ENCODE measurements at places on chromosomes 13 and 19. TPM values are rescaled to one million over a fixed set of nuclear protein-coding genes. Genes with fewer than 3 reads are reported as not detected.
A peak's percentile ranks its signal among the peaks of the same experiment; 100 is the strongest.

ZNF91 gene
- 38.7 TPM for total RNA-seq

GRCh38 chr13:26562512-26562890, 5.0 kb downstream of the WASF3 start:
- DNase-seq: no peak

DNA sequence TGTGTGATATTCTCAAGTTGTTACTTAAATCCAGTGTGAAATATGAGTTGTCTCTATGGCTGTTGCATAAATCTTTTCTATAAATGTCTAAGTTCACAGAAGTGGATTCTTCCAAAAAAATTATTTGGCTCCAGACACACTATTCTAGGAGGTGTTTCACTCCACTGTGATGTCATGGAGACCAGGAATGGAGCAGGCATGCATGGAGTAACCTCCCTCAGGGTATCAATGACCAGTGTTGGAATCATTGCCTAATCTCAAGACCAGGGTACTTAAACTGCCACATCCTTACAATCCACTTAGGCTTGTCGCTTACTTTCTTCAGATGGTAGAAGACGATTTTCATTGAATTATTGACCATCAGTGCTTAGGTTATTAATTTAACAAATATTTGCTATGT, 55.4 kb downstream of the LRRC63 start:
- no peak for DNase-seq

GRCh38 chr19:4140237-4140711, 13.2 kb upstream of the CREB3L3 start:
- peak; percentile 61 for DNase-seq

- no peak for DNase-seq
Observed at GRCh38 chr19:3899531-3900294, 19.2 kb downstream of the ATCAY start.

LGALS7B gene
- not detected for total RNA-seq

IGFL1 gene
- total RNA-seq: not detected

- no peak for DNase-seq
Observed at GRCh38 chr13:75226092-75226491, 255.9 kb downstream of the TBC1D4 start.

- DNase-seq: no peak
Observed at GRCh38 chr13:81565849-81566248, 1224.9 kb upstream of the SPRY2 start.

PGLYRP1 gene
- total RNA-seq: not detected

DNA sequence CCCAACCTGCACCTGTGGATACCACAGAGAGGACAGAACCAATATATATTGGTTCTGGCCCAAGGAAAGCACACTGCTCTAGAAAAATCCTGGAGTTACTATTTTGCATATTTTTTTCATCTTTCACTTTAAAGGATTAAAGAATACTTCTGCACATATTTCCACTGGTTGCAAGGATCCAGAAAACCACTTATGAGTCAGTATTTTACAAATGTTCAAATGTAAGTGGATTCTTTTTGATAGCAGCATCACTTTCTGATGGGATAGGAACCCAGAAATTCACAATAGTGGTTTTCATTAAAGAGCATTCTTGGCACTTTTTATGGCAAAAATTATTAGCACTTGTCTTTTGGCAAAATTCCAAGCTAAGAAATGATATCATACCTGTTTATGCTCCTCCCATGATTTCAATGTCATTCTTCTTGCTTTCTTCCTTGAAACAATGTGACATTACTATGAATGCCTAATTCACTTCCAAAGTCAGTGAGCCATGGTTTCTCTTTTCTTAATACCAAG, 38.2 kb downstream of the MZT1 start:
- no peak for DNase-seq

DNA sequence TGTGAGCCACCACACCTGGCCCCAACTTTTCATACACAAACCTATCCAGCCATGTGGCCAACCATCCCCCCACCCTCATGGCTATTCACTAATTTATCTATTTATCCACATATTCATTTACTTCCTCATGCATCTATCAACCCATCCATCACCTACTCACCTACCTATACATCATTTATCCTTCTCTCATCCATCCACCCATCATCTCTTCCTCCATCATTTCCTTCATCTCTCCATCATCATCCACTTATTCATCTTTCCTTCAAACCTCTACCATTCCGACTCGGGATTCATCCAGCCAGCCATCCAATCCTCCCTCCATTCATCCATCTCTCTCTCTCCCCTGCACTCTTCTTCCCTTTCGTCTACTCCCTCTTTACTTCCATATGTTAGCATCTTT, 54.6 kb downstream of the RYR1 start:
- no peak for DNase-seq

LHB gene
- total RNA-seq: 6.6 TPM

DNA sequence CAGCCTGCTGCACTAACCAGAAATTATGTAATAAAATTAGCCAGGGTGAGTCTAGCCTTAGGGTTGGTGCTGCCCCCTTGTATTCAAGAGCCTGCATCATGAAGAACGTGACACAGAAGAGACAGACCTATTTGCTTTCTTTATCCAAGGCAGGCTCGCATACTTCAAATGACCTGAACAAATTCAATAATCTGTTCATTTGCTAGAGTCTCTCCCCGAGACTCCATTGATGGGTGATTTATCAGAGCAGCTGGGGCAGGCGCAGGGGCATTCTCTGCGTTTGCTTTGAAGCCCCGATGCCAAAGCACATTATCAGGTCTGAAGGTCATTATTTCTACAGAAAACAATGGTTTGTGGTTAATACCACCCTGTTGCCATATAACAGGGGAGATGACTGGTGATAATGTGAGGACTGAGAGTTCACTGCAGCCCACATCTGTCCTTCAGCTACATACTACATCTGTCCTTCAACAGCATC, 520.3 kb downstream of the DIAPH3 start:
- no peak for DNase-seq

DNA sequence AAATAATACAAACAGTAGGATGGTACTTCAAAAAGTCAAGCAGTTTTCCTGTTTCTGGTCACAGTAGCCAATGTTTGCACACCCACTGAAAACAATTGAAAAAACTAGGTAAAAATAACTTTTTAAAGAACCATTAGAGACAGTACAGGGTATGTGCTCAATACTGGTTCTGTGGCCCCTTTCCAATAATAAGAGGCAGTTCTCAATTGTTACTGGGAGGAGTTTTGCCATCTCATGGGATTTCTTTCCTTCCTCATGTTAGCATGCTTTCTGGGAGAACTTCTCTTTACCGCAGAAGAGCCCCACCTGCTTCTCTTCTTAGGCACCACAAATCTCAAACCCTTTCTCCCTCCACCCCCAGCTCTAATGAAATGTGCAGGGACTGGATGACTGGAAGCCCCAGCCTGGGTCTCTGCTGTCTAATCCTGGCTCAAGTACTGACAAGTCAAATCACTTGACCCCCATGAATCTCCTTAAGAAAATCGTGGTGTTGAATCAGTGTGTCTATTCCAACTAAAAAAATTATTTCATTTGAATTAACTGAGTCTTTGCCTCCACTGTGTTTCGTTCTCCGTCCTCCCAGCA, 14.6 kb downstream of the METTL21C start:
- no peak for DNase-seq

DNA sequence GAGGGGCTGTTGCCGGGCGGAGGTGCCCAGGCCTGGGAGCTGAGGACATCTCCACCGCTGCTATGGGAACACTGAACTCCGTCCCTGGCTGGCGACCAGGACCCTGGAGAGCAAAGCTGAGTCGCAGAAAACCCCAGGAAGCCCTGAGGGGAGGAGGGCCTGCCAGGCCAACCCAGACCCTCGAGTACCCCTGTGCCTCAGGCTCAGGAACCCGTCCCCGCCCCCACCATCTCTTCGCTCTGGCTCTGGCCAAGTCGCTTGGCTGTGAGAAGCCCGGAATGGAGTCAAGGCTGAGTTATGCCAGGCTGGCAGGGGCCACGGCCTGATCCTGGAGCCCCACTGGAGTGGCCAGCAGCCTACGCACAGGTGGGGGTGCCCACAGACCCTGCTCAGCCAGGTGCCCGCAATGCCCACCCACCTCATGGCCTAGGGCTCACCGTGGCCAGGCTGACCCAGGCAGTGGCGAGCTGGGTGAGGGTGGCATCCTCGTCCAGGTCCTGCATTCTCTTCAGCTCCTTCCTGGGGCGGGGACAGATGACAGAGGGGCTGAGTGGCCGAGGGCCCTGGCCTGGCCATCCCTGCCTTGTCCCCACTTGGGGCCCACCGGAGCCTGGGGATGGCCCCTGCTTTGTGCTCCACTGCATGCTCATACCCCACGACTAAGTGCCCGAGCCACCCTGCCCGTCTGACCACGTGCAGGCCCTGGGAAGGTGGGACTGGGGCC, 8.5 kb upstream of the CERS1 start:
- no peak for DNase-seq

KLK7 gene
- not detected for total RNA-seq

PSG6 gene
- not detected for total RNA-seq

- no peak for DNase-seq
Observed at GRCh38 chr13:23579896-23580683, 9.9 kb downstream of the TNFRSF19 start.

DNA sequence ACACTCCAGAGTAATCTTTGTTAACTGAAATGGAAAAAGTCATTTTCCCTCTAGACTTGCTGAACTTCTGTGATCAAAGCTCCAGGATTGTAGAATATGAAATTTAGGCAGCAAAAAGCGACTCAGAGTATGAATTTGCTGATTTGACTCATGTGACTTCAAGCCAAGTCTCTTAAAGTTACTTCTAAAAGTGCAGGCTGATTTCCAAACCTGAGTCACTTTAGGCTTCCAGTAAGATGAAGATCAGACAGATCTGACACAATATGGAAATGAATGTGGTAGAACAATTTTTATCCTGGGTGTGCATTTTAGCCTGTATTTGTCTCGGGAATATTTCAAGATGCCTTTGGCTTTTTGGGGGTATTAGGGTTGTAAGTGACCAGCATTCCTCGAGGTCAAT, 151.0 kb upstream of the TMTC4 start:
- no peak for DNase-seq

RGL3 gene
- 35.2 TPM for total RNA-seq

DNA sequence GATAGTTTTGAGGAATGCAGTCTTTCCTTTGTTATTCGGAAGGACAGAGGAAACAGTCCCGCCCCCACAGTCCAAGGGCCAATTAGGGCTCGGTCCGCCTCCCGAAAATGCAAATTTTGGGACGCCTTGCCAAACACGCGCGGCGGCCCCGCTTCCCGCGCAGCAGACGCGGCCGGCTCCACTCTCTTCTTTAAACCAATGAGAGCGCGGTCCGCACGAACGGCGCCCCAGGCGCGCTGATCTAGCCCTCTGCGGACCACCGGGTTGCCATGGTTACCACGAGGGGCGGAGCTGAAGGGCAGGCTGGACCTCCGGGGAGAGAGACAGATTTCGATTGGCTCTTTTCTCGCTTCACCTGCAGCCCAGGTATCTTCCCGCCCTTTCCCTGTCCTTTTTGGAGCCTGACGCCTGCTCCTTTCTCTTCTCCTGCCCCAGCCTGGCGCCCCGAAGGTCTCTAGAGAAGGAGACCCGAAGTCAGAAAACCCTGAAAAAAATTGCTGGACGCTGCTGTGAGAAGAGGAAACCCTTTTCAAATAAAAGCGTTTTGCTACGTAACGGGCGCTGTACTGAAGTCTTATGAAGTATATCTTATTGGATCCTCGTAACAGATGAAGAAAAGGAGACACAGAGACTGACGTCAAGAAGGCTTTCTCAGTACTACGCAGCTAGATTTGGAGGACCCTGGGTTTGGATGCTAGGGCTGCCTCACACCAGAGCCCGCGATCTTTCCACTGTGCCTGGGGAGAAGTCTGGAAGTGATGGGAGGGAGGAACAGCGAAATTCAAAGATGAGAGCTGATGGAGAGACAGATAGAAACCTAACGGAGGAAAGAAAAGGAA, 2.0 kb downstream of the PTH2 start:
- peak; percentile 40 for DNase-seq

MISP3 gene
- total RNA-seq: 7.9 TPM

DNA sequence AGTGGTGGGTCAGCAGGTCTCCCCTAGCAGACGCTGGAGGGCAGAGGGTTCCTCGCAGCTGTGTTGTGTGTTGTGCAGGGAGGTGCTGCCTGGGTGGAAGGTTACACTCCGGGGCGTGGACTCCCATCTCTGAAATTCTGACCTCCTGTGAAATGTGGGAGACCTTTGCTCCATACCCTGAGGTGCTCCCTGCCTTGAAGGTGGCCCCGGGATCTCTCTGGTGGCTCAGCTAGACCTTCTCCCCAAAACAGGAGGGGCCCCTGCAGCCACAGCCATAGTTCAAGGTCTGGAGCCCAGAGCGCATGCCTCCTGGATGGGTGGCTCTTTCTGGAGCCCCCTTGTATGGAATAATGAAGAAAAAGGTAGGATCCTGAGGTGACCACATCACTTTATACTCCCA, 70.2 kb downstream of the SOX1 start:
- DNase-seq: no peak

DNAAF3 gene
- 2.4 TPM for total RNA-seq

GRCh38 chr13:72004784-72005374, 137.9 kb upstream of the DACH1 start:
- DNase-seq: no peak

ZNF675 gene
- total RNA-seq: 3.5 TPM

- DNase-seq: no peak
Observed at GRCh38 chr13:27080018-27080948, 91.3 kb downstream of the USP12 start.

GRCh38 chr19:35013820-35014754, 14.0 kb downstream of the GRAMD1A start:
- no peak for DNase-seq

DNA sequence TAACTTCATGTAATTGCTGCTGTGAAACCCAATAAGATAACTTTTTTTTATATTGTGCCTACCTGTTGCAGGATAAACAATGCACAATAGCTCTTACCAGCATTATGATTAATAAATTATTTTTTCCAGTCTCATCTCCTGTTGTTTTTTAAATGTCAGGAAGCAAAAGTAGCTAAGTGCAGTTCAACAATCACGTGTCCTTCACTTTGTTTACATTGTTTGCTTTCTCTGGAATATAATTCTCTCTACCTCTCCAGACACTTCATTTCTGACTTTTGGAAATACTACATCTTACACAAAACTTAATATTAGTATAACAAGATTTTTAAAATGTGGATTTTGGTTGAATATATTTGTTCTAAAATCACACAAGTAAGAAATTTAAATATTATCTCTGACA, 1359.4 kb downstream of the SLITRK1 start:
- no peak for DNase-seq

DNA sequence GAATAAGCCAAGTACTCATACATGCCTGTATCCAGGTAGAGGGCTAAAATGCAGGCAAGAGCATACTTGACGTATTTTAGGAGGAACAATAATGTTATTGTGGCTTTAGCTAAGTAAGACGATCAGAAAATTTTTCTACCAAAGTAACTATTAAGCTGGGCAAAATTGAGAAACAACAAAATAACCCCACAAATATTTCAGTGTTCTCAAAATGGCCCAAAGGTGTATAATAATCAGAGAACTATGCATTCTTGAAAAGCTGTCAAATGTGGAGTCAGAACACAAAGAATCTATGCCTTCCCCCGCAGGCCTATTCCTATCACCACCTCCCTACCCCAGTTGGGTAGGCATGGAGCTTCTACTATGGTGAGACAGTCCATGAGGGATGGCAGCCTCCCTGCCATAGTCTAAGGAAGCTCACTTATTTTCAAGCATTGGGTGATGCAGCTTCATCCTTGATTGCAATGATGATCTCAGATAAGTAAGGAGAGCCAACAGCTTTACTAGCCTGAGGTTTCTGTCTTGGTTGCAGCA, 1132.5 kb upstream of the SPRY2 start:
- DNase-seq: no peak

- DNase-seq: no peak
Observed at GRCh38 chr13:51007216-51007615, 97.6 kb downstream of the RNASEH2B start.
